ENCODE measurements at places on chromosomes 11 and 22.

DNA sequence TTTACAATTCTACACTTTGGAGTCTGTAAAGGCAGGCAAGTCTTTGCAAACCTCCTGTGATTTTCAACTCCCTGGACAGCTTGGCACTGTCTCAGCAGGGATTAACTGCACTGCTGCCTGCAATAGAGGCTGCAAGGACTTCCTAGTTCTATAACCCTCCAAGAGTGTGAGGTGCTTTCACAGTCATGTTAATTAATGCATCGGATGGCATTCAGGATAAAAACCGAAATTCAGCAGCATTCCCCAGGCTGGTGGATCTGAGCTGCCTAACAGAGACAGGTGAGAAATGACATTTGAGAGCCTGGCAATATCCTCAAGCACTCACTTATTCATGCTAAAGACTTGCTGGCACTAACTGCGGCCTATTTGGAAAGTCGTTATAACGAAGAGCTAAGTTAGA, 85.0 kb downstream of the LARGE1 start:
- no peak for DNase-seq

GRCh38 chr11:68267881-68268240, 3.9 kb downstream of the C11orf24 start:
- no peak for DNase-seq

- DNase-seq = no peak
Observed at GRCh38 chr22:42473484-42474193, 41.4 kb upstream of the NFAM1 start.

DNA sequence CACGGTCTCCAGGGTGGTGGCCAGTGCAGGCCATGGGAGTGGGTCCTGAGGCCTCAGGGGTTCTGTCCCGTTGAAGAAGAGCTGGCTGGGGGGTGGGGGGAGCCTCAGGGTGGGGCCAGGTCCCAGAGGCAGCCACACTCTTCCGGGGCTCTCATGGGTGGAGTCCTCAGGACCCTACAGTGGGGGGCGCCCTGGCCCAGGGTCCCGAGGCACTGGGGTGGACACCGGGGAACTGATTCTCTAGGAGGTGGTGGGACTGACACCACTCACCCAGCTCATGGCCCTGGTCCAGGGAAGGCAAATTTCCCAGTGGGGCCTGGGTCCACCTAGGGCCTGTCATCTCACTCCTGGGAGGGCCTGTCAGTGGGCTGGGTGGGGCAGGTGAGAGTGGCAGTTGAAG, 12.8 kb downstream of the GGT5 start:
- DNase-seq = no peak

- no peak for DNase-seq
Observed at GRCh38 chr11:66580803-66581202, 12.1 kb downstream of the CCDC87 start.

GRCh38 chr11:131190446-131190845, 180.0 kb upstream of the NTM start:
- DNase-seq = no peak

Measured in stimulated activated CD8-positive, alpha-beta memory T cell treated with anti-CD3 and anti-CD28 coated beads, Interleukin-7, amount 100 ng/mL, for 24 hours (primary cell).